Activated CD8-positive, alpha-beta memory T cell treated with anti-CD3 and anti-CD28 coated beads for 4 hours (primary cell): ENCODE measurements at places on chromosomes 6 and 20.

DNA sequence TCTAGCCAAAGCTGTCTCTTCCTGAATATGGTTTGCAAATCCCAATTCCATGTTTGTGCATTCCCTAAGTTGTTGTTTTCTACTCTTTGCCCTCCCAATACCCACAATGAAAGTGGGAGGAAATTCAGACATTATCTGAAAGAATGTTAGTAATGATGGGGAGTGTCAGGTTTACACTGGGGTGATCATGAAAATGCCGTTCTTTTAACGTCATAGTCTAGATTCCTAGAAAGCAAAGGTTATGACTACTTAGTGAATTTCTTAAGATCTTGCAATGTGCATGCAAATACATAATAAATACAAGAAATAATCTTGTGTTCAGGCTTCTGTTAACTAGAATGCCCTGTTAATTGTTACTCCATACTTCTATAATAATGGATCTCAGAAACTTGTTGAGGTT lies 101.0 kb downstream of the LCA5 start:
- DNase-seq: no peak

GRCh38 chr6:16183187-16183664 lies 54.3 kb downstream of the MYLIP start:
- DNase-seq: no peak

DNA sequence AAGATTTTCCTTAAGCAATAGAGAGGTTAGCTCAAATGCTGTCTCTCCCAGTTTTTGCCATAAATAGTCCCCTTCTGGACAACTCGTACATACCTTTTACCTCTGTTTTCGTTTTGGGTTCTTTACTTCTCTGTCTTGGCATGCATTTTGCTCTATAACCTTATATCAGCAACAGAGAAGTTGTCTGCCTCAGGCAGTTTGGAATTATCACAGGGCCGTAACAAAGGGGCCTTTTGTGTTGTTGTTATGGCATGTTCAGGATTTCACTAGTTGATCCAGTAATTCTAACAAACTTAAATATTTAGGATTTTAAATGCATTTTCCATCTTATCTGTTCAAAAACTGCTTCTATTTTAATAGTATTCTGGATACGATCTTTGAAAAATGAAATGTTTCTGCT lies 259.8 kb downstream of the CD109 start:
- DNase-seq: no peak

DNA sequence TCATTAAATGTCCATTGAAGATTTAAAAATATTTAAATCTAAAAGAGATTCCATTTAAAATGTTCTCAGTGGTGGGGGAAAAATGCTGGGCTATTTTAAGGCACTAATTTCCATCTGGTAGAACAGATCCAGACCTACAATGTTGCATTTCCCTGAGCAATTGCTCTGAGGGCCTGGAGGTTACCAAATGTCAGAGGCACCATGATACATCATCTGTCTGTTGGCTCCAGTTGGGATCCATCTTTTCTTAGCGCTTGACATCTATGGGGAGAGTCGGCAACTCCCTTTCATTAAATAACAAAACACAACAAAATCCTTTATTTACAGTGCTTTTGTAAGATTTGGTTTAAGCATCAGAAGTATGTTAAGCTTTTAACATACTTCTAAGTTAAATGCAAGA lies 224.5 kb downstream of the FOXC1 start:
- DNase-seq: no peak

DNA sequence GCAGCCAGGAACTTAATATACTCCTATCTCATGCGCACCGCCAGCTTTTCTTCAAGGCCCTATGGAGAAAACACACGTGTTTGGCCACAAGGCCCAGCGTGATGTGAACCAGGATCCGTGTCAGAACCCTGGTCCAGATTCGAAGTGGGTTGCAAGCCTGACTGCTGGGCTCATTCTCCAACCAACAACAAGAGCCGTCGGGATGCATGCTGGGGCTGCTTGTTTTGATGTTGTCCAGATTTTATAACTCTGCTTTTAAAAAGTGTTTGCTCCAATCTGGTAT lies 463 bp upstream of the SLC22A2 start:
- no peak for DNase-seq

GRCh38 chr6:74018825-74019224 lies 322.8 kb downstream of the CD109 start:
- DNase-seq: no peak

- DNase-seq: no peak
Observed at GRCh38 chr6:140178935-140179334, 804.5 kb upstream of the CITED2 start.

- no peak for DNase-seq
Observed at GRCh38 chr6:139013185-139013800, 15.3 kb upstream of the ABRACL start.

DNA sequence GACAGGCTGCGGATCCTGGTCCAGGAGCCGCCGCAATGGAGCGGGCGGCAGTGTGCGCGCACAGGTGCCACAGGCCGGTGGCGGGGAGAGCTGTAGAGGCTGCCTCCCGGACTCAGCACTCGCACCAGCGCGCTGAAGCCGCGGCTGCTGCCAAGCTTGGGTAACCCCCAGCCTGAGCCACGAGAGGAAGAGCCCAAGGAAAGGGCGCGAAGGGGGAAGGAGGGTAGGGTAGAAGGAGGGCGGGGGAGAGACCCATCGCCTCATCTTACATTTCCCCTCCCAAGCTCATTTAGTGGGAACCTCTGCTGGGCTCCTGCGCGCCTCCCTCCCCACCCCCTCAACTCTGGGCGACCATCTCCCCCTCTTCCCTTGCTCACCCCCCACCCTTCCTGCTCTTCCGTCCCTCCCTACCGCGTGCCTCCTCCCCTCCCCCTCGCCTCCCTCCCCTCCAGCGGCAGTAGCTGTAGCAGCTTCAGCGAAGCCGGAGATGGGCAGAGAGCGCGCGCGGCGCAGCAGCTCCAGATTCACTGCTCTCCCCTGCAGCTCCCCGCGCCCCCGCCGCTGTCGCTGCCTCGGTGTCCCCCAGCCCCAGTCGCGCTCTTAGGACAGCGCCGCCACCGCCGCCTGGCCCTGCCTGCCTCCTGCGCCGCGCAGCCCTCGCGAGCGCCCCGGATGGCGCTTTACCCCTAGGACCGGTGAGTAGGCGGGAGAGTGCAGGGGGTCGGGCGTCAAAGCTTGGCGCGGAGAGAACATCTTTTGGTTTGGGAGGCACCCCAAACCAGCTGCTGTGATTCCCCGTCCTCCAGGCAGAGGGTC lies at the start of gene FUT9:
Gene FUT9, plus strand, starts transcription at position 457 of the 816 bp plus-strand sequence. CDS start 187,182 bp downstream, outside the sequence.
- no peak for DNase-seq
